ENCODE measurements at places on chromosomes 16 and 17.

- DNase-seq: no peak
Measured at GRCh38 chr16:86886651-86887050, 308.3 kb downstream of the FOXL1 start.

- DNase-seq: no peak
Measured at GRCh38 chr17:68456339-68457167, 743 bp downstream of the WIPI1 start.

- no peak for DNase-seq
Measured at GRCh38 chr17:82826211-82826610, 13.6 kb downstream of the ZNF750 start.

DNA sequence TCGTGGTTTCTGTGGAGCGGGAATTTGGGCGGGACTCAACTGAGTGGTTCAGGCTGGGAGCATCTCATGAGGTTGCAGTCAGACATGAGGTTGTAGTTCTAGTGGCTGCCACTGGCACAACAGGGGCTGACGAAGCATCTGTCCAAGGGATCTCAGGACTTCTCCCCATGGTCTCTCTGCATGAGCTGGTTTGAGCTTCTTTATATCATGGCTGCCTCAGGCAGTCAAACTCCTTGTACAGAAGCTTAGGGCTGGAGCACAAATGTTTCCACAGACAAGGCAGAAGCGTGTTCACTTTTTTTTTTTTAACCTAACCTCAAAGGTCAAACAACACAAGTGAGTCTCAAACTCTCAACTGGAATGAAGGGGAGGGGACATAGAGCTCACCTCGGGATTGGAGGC lies 243.3 kb downstream of the MSI2 start:
- no peak for DNase-seq

DNA sequence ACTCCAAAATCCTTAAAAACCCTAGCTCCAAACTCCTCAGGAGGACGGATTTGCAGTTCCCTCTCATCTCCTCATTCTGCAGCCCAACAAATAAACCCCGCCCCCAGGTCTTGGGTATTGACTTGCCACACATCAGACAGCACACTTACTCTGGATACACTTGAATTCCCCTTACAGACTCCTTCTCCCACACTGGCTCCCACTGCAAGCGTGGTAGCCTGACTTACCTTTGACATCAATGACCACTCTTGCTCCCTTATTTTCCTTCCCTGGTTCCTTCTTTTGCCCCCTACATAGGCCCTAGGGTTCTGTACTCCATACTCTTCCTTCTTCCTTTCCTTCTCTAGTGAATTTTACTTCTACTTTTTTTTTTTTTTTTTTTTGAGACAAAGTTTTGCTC lies 7.5 kb downstream of the RFFL start:
- no peak for DNase-seq
